ENCODE measurements at places on chromosomes 1 and 21.

DNA sequence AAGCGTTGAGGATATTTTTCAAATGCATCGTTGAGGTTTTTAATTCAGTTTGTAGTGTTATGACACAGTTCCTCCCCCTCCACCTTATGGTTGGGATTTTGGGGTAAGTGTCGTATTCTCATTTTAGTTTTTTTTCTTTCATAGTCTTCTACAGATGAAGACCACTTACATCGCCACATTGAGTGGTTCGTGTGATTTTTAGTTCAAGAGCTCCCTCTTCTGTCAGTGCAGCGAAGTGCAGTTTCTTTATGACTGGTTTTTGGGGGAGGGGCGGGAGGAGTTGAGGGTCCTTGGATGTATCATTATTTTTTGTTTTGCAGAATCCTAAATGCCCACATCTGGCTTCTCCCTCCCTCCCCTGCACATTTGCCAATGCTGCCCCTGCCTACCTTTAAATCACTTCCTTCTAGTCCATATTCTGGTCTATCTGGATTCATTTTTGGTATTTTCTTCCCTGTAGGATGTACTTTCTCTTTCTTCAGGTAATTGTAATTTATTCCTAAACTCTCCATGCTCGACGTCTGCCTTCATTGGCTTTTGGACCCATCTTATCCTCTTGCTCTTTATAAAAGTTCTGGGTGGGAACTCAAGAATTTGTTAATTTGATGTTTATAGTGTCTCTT, 433.1 kb downstream of the CAMTA1 start:
- peak; percentile 18 for DNase-seq

GRCh38 chr1:212962509-212962908, 12.2 kb downstream of the VASH2 start:
- no peak for DNase-seq

DNA sequence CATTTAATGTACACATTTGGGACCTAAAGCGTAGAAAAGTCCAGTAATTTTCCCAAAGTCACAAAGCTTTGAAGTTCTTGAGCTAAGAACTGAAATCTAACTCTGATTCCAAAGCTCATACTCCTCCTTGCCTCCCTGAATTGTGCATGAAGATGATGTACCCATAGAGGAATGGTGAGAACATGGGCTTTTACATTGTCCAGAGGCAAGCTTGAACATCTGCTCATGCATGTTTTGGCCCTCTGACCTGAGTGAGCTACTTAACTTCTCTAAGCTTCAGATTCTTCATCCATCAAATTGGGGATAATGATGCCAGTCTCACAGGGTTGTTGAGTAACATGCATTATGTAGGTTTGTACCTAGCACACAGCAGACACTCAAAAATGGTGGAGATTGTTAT, 258.4 kb upstream of the HOOK1 start:
- DNase-seq, result no peak

DNA sequence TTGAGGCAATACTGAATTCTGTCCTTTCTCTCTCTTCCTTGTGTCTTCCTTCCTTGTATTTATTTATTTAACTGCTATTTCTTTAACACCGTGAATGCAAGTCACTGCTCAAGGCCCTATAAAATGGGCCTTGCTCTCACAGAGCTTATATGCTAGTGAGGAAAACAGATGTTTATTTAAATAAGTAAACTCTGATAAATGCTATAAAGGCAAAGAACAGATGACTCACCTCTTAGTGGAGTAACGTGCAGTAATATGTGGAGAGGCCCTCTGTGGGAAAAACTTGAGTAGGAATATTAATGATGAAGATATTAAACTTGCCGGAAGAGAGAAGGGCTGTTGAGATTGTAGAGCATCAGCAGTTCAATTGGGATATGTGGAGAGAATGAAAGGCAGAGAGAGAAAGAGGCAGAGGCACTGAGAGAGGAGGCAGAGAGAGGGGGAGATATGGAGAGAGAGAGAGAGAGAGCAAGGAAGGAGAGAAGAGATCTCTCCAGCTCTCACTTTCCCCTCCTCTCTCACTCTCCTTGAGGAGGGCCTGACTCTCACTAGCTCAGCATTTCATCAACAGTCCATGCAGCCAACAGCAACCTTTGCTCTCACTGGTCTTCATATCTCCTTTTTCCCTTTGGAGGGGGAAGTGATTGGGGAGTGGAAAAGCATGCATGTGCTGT, 322.2 kb downstream of the LMX1A start:
- no peak for DNase-seq

DNA sequence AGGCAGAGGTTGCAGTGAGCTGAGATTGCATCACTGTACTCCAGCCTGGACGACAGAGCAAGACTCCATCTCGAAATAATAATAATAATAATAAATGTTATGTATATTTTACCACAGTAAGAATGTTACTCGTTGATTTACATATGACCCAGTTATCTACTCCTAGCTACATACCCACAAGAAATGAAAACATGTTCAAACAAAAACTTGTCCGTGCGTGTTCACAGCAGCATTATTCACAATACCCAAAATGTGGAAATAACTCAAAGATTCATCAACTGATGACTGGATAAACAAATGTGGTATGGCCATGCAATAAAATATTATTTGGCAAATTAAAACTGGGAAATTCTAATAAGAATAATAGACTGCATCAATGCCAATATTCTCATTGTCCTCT, 31.7 kb upstream of the ENSA start:
- DNase-seq, result no peak

DNA sequence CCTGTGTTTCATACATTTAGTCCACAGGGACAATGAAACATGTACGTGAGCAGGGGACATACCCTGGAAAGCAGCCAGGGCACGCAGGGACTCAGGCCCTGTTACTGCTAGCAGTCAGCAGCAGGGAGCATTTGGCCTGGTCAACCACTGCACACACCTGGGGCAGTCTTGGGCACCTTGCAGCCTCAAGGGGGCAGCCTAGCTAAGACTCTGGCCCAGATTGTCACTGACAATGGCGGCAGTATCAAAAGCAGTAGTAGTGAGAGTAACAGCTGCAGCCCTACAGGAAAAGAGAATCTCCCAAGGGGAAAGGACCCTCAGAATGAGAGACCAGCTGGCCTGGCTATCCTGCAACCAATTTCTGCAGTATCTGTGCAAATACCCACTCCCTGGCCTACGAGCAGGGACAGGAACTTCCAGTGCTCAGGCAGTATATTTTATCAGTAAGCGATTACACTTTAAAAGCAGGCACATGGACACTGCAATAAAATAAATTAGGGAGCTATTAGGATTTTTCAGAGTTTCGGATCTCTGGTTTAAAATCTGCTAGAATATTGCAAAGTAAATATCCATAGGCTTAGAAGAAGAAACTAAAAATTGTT, 475.6 kb downstream of the LTN1 start:
- DNase-seq, result no peak

DNA sequence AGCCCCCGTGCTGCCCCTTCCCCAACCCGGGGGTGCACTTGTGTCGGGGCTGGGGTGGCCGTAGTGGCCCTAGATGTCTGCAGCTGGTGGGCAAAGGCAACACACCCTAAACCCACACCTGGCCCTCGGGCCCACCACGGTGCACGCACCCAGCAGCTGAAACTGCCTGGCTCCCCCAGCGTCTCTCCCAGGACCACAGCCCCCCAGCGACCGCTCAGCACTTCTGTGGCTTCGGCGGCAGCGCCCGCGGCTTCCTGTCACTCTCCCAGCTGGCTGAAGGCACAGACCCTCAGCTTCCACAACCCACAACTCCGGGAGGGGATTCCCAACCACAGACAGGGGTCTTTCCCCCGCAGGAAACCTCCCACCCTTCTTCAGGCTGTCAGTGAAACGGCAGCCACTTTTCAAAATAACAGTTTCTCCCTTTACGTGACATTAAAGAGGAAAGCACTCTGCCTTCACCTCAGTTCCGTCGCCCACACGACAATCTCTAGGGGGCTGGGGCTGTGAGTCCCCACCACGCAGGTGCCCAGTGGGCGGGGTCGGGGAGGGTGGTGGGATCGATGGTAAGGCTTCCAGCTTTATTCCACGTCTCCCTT, 40.7 kb upstream of the COL6A2 start:
- no peak for DNase-seq

- no peak for DNase-seq
Measured at GRCh38 chr1:10502206-10502605, 27.5 kb downstream of the PEX14 start.

GRCh38 chr1:51636764-51637522, 20.1 kb downstream of the OSBPL9 start:
- DNase-seq, result no peak

- no peak for DNase-seq
Measured at GRCh38 chr1:205247130-205247921, 19.6 kb downstream of the TMCC2 start.

- DNase-seq, result no peak
Measured at GRCh38 chr1:22925111-22925510, 47.6 kb downstream of the LACTBL1 start.

DNA sequence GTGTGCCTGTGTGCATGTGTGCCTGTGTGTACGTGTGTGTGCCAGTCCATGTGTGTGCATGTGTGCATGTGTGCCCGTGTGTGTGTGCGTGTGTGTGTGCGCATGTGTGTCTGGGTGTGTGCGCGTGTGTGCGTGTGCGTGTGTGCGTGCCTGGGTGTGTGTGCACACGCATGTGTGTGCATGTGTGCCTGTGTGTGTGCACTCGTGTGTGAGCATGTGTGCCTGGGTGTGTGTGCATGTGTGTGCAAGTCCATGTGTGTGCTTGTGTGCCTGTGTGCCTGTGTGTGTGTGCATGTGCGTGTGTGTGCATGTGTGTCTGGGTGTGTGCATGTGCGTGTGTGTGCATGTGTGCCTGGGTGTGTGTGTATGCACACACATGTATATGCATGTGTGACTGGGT, 28.7 kb upstream of the COL6A2 start:
- no peak for DNase-seq

DNA sequence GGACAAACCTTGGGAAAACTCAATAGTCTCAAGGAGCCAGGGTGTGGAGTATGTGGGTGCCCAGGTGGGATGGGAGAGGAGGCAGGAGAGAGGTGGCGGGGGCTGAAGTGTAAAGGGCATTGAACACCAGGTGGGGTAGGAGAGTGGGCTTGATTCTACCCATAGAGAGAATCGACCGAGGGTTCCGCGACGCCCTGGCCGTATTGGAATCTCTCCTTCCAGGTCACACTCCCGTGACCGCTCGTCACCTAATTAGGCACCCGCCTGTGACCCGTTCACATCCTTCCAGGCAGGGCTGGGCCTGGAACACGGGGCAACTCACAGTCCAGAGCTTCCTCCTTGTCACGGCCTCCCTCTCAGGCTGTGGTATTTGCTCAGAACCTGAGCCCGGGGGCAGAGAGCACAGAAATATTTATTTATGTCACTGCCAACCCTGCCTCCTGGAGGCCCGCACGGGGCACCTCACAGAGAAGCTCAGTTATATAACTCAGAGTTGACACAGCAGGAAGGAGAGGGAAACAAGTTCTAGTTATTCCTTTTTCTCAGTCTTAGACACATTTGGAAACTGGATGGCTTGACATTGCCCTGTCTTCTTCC, 12.0 kb downstream of the NCMAP start:
- DNase-seq, result no peak
